NB4 (cell line): ENCODE measurements at places on chromosomes 3 and 15.
A peak's percentile ranks its signal among the peaks of the same experiment; 100 is the strongest.

- no peak for DNase-seq
These were observed 26.7 kb upstream of the SLC12A8 start for GRCh38 chr3:125239266-125239665.

DNA sequence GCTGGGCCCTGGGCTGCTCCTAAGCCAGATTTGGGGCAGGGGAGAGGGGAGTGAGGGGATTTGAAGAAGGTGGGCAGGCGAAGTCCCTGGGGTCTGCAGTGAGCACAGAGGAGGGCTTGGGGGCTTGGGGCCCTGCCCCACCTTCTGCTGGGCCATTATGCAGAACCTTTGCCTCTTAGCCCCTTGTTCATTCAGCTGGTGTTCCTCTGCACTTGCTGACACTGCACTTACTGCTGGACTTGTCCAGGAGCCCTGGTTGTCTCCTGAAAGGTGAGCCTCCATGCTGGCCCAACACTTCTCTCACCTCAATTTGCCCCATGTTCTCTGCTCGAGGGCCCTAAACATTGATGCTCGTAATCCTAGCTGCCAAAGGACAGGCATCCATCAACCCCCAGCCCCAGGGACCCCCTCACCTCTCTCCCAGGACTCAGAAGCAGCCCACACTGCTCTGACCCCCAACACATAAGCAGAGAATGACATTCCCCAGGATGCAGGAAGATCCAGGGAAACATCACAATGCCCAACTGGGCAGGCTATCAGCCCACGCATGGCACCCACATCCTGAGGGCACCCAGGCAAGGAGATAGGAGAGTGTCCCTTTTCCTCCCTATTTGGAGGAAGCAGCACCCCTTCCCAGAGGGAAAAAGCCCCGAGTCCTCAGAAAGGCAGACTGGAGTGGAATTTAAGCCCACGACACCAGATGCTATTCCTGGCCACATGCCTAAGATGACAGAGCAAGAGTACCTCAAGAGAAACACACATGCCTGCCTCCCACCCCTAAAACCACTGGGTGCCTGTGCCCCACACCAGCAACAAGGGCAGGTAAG, 76.8 kb downstream of the ADCY5 start:
- no peak for DNase-seq

DNA sequence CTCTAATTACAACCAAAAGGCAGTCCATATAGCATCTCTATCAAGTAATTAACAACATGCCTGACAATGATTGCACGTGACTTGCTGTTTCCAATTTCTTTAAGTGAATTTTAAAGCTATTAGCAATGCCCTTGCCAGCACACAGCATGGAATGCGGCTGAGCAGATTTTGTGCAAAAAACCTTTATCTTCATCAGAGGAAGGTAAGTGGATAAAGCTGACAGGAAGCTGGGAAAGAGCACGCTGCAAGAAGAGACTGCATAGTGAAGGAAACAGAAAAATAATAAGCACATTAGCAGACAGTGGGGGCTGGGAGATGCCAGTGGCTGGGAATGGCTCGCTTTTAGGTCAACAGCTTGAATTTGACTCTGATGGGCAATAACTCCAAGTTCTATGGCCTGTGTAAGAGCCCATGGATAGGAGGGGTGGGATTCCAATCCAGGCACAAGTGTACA, 138.8 kb downstream of the PDZRN3 start:
- no peak for DNase-seq

- peak; percentile 78 for DNase-seq
These were observed 45.0 kb upstream of the GK5 start for GRCh38 chr3:142270407-142270806.

GRCh38 chr3:44927371-44927770, 48.6 kb downstream of the ZDHHC3 start:
- DNase-seq = no peak

DNA sequence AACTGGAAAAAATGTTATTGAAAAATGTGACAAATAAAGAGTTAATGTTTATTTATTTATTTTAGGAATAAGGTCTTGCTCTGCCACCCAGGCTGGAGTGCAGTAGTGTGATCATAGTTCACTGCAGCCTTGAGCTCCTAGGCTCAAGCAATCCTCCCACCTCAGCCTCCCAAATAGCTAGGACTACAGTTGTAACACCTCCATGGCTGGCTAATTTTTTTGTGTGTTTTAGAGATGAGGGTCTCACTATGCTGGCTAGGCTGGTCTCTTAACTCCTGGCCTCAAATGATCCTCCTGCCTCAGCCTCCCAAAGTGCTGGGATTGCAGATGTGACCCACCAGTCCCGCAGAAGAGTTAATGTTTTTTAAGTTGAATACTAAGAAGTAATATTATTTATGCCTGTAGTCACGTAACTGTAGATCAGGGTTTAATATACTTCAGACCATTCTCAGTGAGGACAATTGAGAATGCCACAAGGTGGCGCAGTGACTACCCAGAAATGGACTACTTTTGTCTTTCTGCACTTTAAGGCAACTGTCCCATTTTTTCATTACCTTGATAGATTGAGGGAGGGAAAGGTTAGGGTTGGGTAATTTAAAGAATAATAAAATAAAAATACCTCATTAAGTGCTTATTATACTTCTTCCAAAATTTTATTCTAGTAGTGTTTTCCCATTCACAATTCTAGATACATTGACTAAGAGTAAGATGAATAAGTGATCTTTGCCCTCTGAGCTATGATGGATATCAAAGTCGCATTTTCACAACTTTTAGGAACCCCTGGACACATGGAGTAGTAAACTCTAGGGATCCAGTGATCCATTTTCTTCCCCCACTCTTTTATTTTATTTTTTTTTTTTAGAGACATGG, 6.0 kb downstream of the MUC13 start:
- peak; percentile 58 for DNase-seq
